ENCODE measurements at places on chromosomes 4 and X. TPM values are rescaled to one million over a fixed set of nuclear protein-coding genes. Genes with fewer than 3 reads are reported as not detected.

The SPACA5 gene
- not detected for total RNA-seq

The ASB11 gene
- not detected for total RNA-seq

The MAGEE2 gene
- not detected for total RNA-seq

The FOXP3 gene
- 0.13 TPM for total RNA-seq

The GAGE2A gene
- not detected for total RNA-seq

The MAGEH1 gene
- 25.4 TPM for total RNA-seq
